Colonic mucosa (tissue), 4 donors: ENCODE measurements at places on chromosomes 7 and 10. TPM values are rescaled to one million over a fixed set of nuclear protein-coding genes. Genes with fewer than 3 reads are reported as not detected.
A peak's percentile ranks its signal among the peaks of the same experiment; 100 is the strongest.

DNA sequence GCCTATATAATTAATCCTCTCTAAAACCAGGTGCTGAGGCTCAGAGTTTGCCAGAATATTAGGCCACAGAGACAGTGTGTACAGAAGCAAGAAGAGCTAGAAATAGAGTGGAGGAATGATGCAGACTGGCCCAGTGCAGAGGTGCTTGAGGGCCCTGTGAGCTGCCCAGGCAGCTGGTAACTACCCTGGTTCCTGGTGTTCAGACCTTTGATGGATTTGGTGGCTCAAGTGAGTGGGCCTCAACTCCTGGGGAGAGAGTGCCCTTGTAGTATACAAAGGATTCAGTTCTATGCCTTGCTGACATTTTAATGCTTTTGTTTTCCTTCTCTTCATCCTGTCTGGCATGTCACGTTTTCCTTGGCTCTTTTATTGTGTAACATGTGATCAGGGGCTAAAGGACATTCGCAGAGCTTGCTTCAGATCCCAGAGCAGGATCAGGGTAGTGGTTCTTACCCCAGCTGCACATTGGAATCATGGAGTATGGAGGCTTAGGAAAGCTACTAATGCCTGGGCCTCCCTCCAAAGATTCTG, 20.0 kb downstream of the LRRC4 start:
- DNase-seq: no peak

GRCh38 chr10:79273604-79274003, 73.7 kb upstream of the PPIF start:
- no peak for DNase-seq

- DNase-seq: peak; percentile 30
Observed at GRCh38 chr7:4882169-4883032, 1.1 kb downstream of the RADIL start.

- DNase-seq: no peak
Observed at GRCh38 chr7:45962861-45963260, 41.8 kb upstream of the IGFBP3 start.

The SH2D4B gene
- total RNA-seq: not detected

GRCh38 chr7:71237945-71238344, 106.0 kb downstream of the GALNT17 start:
- DNase-seq: no peak

DNA sequence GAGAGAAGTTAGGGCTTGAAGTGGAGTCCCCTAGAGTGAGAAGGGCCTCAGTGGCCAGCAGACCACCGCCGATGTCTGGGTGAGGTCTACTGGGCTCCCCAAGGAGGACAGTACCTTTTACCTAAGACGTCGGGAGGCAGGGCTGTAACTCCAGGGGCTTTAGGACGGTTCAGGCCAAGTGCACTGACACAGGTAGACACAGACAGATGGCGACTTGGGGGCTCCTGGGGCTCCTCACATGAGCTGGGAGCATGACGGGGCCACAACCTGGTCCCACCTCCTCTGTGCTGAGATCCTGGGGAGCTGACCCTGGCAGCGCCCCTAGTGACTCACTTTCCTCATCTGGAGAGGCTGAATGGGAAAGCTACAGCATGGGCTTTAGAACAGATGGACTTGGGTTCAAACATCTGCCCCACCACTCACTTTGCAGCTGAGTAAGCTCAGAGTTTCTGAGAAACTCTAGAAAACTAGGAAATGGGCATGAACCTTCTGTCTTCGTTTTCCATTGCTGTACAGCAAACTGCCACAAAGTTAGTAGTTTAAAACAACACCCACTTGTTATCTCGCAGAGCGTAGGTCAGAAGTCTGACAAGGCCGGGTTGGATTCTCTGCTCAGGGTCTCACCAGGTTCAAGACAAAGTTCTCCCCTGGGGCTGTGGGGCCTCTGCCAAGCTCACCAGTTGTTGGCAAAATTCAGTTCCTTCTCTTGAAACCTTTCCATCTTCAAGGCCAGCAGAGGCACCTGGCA, 4.7 kb upstream of the COMTD1 start:
- DNase-seq: no peak

The CALD1 gene
- 193 TPM for total RNA-seq

GRCh38 chr10:25047591-25048301, 31.3 kb downstream of the THNSL1 start:
- no peak for DNase-seq

- no peak for DNase-seq
Observed at GRCh38 chr10:102745157-102745556, 1.4 kb downstream of the WBP1L start.

The PRPS1L1 gene
- total RNA-seq: not detected

- DNase-seq: no peak
Observed at GRCh38 chr7:83038787-83039186, 123.9 kb downstream of the PCLO start.

The AEBP1 gene
- 30.4 TPM for total RNA-seq

GRCh38 chr10:75672842-75673241, 241.4 kb downstream of the LRMDA start:
- no peak for DNase-seq

DNA sequence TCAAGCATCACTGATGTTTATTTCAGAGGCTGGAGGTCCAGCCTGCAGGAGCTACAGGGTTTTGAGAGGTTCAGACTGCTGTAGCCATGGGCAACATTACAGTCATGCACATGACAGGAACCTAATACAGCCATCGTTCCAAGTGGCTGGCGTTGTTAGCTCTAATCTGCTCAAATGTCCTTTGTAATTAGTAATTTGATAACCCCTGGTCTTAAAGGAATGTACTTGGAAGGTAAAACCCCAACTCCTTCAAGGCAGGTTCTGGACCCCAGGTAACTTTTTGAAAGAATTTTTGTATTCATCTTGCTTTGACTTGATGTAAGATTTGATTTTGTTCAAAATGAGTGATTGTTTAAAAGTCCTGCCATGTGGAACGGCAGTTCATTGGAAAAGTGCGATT, 34.7 kb upstream of the FOXI2 start:
- no peak for DNase-seq

- no peak for DNase-seq
Observed at GRCh38 chr7:71543396-71543795, 411.5 kb downstream of the GALNT17 start.

The SSC4D gene
- 0.45 TPM for total RNA-seq

- no peak for DNase-seq
Observed at GRCh38 chr10:30463944-30464451, 30.0 kb downstream of the MAP3K8 start.

The SHH gene
- 5.6 TPM for total RNA-seq

The RADIL gene
- total RNA-seq: 1.9 TPM

GRCh38 chr7:127983804-127984332, 47.4 kb downstream of the LRRC4 start:
- DNase-seq: no peak

- no peak for DNase-seq
Observed at GRCh38 chr7:55553024-55553345, 19.3 kb downstream of the VOPP1 start.

The GIMAP4 gene
- 12.7 TPM for total RNA-seq

DNA sequence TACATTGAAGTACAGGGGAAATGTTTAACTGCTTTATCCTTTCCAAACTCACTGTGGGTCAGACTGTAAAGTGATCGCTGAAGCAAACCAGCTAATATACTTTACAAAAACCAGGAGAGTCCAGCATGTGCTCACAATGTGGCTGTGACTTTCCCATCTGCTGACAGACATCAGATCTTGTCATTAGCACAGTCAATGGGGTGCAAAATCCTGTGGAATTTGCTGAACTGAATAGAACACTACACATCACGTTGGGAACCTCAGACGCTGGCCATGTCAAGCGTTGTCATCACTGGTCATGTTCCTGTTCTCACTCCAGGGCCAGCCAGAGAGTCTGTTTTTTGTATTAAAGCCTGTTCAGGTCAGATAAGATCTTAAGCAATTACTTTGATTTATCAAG, 83.4 kb downstream of the AGMO start:
- no peak for DNase-seq

GRCh38 chr7:12130609-12131008, 80.5 kb upstream of the TMEM106B start:
- no peak for DNase-seq

- no peak for DNase-seq
Observed at GRCh38 chr7:39310699-39311098, 255.5 kb upstream of the YAE1 start.

The RET gene
- total RNA-seq: 1.9 TPM

The SFTPD gene
- total RNA-seq: 0.27 TPM

- no peak for DNase-seq
Observed at GRCh38 chr7:147519062-147519461, 1071.5 kb upstream of the C7orf33 start.

DNA sequence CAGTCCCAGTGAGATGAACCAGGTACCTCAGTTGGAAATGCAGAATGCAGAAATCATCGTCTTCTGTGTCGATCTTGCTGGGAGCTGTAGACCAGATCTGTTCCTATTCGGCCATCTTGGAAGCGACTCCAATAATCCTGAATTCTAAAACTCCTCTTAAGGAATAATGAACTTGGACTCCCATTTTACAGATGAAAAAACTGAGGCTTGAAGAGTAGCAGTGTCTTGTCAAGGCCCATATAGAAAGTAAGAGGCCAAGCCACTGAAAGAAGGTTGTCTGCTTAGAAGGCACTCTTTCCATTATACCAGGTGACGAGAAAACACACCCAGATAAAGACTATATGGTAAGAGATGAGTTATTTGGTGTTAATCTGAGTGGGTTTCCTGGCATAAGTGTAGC, 148.6 kb upstream of the LAMB4 start:
- DNase-seq: no peak

DNA sequence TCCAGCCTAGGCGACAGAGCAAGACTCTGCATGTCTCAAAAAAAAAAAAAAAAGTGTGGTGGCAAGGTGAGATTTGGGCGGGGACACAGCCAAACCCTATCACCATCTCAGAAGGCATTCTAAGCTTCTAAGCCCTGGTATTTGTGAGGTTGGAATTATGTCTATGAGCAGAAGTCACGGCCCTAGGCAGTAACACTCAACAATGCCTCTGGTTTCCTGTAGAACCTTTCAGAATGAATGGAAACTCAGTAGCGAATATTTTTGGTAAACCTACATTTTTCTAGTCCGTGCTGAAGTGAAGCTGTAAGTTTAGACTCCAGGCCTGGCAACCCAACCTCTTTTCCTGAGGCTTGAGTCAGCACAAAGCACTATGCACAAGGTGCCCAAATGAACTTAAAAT, 88.3 kb downstream of the FAM107B start:
- DNase-seq: no peak

DNA sequence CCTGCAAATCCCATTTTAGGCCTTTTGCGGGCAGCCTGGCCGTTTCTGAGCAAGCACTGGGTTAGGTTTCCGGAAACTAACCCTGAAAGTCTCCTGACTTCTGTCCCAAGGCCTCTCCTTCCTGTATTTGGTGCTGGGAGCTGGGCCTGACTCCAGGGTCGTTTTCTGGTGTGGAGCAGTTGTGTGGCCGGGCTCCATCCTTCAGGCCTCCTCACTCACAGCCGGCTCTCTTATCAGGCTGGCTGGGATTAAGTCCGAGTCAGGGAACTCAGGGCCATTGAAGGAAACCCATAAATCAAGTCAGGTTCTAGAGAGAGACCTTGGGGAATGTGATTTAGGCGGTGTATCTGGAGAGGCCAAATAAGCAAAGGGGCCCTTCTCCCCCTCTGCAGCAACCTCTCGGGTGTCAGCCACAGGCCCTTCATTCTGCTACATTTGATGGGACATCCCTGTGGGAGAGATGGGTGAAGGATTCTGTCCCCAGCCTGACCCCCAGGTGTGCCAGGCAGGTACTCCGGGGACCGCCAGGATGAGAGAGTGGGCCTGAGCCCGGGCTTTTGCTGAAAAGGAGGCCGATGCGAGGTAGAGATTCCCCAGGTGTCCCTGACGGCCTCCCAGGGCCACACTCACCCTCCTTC, 3.3 kb downstream of the GATA3 start:
- DNase-seq: no peak

GRCh38 chr7:6636741-6637543, at the start of gene ZNF316:
Gene ZNF316 (plus strand): TSS chr7:6637318. CDS start chr7:6642410, 5,092 bp downstream.
- DNase-seq: peak; percentile 59

- DNase-seq: no peak
Observed at GRCh38 chr7:88465600-88465999, 158.9 kb upstream of the STEAP4 start.

DNA sequence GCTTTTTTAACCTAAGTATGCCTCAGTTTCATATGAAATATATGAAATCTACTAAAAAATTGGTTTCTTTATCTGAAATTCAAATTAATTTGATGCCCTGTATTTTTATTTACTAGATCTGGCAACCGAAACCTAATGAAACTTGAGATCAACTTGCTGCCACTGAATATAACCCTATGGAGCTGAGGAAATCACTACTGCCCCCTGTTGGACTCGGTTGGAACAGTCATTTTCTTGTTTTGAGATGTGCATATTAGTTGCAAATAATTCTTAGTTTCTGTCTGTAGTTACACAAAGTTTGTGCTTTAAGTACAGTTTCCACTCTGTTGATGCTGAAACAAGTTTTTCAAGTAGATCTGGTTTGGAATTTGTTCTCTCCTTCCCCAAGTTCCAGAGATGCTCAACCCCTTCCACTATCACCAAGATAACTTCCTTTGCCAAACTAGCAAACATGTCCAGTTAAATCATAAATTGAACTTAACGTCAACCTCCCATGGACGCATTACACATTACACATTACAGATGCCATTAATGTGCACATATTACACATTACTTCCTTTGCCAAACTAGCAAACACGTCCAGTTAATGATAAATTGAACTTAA, 22.2 kb upstream of the EXOC4 start:
- DNase-seq: peak; percentile 45
